AG10803 (cell line): ENCODE measurements at places on chromosomes 3 and 15.
A peak's percentile ranks its signal among the peaks of the same experiment; 100 is the strongest.

- no peak for DNase-seq
Observed at GRCh38 chr3:124691599-124691998, 38.7 kb upstream of the UMPS start.

DNA sequence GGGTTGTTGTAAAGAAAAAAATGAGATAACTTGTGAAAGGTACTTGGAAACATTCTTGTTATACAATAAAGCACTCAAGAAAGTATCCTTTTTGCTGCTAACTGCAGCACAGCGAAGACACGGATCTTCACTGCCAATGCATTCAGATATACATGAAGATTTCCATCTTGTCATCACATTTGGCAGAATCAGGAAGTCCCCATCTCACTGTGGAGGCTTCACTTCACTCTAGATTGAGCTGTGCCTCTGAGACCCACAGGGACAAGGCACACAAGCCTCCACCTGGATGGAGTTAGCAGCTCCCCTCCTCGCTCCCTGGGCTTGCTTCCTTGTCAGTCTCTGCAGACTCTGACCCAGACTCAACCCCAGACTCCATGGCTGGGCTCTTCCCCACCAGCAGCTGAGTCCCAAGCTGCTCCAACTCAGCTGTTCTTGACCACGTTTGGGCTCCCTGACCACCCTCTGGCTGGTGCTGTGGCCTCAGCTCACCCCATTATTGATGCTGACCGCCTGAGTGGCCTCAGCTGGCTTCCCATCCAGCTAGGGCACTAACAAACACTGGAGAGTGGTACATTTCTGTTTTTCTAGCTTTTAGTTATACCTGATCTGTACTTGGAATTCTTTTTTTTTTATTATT, 45.4 kb upstream of the SMAD3 start:
- DNase-seq, result no peak

DNA sequence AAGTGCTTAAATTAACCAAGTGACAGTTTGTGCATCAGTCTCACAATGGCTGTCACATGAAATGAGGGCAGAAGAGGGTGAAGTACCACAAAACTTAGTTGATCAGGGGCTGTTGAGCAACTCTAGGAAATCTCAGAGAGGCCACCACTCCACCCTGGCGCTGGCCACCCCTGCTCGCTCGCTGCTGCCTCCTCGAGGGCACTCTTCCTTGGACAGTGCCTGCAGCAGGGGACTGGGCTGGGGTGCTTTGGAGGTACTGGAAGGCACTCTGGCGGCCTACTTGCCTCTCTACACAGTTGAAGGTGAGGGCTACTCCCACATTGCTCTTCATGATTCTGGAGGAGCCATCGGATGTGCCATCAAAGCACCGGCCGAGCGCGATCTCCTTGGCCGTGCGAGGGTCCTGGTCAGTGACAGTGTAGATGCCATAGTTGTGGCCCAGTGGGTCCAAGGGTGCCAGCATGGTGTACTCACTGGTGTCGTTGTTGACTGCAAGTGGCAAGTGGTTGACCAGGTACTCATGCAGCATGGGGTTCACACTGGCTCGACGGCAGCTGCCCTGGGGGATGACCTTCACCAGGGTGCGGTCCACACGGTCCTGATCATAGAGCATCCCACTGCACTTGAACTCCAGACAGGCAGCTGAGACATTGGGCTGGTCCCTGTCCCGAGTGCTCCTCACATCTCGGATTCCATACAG, 11.6 kb upstream of the CLPX start:
- DNase-seq, result no peak

DNA sequence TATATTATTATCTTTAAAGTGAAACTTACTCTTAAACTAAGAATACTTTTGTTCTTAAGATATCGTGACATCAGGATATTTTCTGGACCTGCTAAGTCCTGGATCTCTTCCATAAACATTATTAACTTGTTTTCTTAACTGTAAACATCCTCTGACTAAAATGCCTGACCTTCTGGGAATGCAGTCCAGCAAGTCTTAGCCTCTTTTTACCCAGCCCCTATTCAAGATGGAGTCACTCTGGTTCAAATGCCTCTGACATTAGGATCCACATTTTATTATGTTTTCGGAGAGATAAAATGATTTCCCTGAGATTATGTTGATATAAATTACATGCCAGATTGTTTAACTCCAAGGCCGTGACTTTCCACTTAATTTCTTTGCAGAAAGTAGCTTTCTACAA, 37.6 kb downstream of the OSTN start:
- DNase-seq, result peak; percentile 65

DNA sequence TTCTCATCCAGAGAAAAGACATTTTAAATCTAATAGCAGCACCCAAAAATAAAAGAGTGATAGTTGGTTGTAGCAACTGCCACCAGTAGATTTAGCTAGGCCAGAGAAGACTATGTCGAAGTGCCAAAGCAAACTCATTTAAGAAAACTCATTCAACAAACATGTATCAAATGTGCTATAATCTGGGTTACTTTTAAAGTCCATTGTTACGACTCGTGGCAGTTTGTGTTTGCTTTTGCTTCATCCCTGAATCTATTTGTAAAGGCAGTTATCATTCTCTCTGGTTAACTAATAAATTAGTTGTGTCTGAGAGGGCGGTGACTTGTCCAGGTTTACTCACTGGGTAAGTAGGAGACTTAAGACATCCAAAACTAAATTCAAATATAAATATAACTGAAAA, 159.4 kb downstream of the ZIC4 start:
- peak; percentile 26 for DNase-seq

DNA sequence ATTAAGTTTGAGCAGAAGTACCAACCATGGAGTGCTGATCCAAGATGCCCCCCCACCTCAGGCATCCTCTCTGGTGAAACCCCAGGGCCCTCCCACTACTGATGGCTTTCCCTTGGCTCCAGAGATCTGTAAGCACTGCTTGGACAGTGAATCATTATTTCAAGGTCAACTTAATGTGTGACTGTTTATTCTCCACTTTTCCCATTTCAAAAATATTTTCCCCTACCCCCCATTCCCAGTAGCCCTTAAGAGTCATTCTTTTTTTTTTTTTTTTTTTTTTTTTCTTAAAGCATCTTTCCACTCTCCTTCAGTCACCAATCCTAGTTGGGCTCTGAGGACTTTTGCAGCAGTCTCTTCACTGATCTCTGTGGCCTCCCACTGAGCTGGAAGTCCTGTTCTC, 82.6 kb downstream of the PCCB start:
- DNase-seq, result peak; percentile 92

DNA sequence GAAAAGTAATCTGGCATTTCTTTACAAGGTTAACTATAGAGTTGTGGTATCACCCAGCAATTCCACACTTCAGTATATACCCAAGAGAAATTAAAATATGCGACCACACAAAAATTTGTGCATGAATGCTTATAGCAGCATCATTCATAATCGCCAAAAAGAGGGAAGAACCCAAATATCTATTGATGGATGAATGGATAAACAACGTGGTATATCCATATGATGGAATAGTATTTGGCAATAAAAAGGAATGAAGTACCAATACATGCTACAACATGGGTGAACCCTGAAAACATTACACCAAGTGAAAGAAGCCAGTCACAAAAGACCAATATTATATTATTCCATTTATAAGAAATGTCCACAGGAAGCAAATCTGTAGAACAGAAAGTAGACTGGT, 8.6 kb upstream of the SKOR1 start:
- DNase-seq, result no peak

DNA sequence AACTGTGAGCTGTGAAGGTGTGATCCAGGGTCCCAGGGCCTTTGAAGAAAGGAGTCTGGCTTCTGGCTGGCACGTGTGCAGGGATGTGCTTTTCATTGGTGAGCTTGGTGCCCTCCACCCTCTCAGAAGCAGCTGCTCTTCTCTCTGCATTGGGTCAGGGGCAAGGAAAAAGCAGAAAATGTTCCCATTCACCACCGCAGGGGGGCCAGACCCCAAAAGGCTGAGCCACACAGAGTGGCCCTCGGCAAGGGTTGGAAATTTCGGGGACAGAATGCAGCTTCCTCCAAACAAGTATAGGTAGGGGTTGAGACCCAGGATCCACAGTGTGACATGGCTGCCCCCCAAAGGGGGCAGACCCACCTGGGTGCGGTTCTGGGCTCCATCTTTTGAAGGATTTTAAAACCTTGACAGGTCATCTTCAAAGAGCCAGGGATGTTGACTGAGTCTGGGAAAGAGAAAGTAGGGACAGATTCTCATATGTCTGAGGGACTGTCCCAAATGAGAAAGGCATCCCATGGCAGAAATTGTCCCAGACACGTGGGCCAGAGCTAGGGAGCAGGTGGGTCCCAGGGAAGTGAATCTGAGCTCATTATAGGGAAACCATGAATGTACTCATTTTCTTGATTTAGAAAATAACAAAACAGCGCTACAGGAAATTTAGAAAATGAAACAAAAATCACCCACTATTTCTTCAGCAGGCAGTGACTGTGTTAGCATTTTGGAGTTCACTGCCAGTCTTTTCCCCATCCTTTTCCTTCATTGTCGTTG, 2.7 kb downstream of the CSK start:
- DNase-seq, result no peak

DNA sequence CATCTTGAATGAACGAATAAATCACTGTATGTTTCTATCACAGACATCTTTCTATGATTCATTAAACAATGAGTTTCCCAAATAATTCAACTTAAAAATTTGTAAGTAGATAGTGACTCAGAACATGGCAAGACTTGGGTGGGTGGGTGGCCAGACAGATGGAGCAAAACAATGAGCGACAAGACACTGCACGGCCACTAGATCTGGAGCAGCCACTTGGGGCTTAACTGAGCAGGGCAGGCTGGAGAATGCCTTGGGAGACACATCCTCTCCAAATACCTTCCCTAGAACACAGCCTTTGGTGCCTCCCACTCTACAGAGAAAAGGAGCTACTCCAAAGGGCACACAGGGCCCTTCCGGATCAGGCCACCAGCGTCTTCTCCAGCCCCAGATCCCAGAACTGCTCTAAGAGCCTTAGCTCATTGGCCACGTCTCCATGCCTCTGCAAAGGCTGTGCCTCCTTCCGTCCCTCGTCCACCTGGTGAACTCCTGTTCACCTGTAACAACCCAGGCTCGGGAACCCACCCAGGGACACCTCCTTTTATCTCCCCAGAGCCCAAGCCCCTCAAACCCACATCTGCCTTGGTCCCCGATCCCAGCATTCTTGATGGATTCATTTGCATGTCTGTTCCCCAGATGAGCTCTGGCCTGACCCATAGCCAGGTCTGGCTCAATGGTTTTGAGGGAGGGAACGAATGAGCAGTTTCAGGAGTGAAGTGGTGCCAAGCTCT, 134.9 kb upstream of the IQSEC1 start:
- DNase-seq, result no peak

- no peak for DNase-seq
Observed at GRCh38 chr3:30073622-30074021, 532.8 kb upstream of the TGFBR2 start.

DNA sequence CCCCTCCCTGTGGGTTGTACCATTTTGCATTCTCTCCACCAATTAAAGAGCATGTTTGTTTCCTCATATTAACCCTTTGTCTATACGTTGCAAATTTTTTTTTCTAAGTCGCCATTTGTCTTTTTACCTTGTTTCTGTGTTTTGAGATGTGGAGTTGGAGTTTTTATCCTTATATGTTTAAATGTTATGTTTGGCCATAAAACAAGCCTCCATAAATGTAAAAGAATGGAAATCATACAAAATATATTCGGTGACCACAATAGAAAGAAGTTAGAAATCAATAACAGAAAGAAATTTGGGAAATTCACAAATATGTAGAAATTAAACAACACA, 29.2 kb downstream of the LRRK1 start:
- no peak for DNase-seq

- no peak for DNase-seq
Observed at GRCh38 chr3:42537350-42537749, 34.9 kb downstream of the VIPR1 start.

DNA sequence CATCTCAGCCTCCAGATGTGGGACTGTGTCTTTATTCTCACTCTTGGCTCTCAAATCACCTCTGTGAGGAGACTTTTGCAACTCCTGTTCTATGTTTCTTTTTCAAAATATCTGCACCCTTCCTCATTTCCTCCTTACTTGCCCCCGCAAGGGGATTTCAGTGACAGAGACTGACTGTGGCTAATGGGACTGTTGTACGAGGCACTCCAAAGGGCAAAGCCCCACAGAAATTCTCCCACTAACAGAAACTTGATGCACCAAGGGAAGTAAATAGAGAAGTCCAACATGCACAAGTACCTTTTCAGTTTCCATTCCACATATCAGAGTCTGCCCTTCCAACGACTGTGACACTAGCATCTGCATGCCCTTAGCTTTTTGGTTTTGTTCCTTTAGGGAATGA, 69.7 kb downstream of the LRRK1 start:
- DNase-seq, result no peak

DNA sequence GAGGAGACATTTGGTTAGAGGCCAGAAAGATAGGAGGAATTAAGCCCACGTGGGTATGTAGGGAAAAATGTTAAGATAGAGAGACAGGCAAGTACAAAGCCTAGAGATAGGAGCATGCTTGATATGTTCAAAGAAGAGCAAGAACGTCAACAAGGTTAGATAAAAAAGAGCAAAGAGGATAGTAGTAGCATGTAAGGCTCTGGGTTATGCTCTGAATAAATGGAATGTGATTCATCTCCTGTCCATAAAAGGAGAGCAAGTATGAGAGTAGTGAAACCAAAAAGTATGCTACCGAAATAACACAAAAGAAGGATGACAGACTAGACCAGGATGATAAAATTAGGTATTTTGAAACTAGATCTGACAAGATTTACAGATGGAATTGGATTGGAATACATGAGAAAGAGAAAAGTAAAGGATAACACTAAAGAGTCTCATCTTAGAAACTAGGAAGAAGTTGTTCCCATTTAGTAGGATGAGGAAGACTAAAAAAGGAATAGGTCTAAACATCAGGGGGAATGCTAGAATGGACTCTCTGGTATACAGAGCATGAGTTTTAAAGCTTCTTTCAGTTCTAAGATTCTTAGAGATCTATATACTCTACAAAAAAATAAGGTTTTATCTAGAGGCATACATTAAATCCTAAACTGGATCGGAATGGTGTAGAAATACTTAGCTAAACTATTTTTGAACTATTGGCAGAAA, 59.1 kb downstream of the TRPM7 start:
- DNase-seq, result peak; percentile 25

DNA sequence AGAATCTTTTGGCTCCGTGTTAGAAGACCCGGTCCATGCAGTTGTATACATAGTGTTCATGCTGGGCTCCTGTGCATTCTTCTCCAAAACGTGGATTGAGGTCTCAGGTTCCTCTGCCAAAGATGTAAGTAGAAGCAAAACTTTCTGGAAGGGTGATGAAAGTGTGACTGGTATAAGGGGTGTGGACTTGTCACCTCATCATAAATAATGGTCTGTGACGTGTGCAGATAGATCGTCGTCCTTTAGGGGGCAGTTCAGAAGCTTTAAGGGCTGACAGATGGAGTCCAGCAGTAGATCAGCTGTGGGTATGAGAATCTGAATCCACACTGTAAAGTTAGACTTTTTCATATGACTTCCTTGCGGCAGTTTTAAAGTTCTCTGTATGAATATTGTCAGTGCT, 15.3 kb downstream of the SEC61A1 start:
- peak; percentile 56 for DNase-seq

GRCh38 chr15:25795061-25795460, 68.1 kb downstream of the ATP10A start:
- no peak for DNase-seq
